ENCODE measurements at places on chromosomes 5 and 9. TPM values are rescaled to one million over a fixed set of nuclear protein-coding genes. Genes with fewer than 3 reads are reported as not detected.

- no peak for DNase-seq
Observed at GRCh38 chr9:120768886-120769285, 24.3 kb downstream of the FBXW2 start.

GRCh38 chr5:146448783-146449519 is 1.8 kb downstream of the TCERG1 start:
- no peak for DNase-seq

DNA sequence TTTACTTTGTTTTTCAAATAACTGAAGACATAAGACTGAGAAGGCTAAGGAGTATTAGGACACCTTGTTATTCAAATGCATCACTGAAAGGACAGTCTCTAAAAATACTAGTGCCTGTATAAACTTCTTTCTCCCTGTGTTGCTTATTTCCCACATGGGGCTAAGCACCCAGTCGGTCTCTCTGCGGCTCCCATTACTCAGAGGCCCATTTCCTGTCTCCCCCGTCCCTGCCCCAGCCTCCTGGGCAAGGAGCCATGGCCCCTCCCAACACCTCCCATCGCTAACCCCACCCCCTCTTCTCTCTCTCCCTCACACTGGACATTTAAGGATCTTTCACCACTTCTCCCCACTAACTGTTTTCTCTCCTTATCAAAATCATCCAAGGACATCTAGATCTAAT is 81.9 kb downstream of the EBF1 start:
- peak; percentile 83 for DNase-seq

DNA sequence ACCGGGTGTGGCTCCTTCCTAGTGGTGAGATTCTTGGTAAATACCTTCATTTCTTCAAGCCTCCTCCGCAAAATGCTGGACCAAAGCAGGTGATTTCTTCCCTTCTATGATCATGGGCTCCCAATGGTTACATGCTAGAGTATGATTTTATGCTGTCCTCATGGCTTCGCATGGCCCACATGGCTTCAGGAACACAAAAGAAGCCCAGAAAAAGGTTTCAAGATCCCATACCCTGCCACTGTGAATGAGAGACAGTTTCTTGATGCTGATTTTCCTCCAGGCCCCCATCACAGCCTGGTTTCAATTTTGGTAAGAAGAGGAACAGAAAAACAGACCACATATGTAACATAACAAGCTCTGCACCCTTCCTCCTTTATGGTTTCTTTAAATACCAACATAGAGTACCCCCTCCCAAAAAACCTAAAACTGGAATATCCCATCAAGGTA is 2.4 kb upstream of the RXFP3 start:
- DNase-seq = no peak

DNA sequence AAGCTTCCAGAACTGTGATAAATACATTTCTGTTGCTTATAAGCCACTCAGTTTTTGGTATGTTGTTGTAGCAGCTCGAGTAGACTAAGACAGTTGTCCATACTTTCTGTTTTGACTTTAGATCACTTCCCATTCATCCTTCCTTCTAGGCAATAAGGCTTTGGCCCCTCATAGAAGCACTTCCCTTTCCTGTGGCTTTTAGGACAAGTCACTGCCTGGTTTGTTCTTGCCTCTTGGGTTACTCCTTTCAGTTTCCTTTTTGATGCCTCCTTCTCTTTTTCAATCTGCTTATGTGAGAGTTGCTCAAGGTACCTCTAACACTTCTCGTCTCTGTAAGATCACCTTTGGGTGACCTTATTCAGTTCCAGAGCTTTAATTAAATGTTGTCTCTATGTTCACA is 72.4 kb upstream of the NTRK2 start:
- no peak for DNase-seq

GRCh38 chr9:89376741-89377351 is 58.5 kb downstream of the SECISBP2 start:
- DNase-seq = no peak

GRCh38 chr5:169812786-169813185 is 167.5 kb downstream of the INSYN2B start:
- DNase-seq = no peak

DNA sequence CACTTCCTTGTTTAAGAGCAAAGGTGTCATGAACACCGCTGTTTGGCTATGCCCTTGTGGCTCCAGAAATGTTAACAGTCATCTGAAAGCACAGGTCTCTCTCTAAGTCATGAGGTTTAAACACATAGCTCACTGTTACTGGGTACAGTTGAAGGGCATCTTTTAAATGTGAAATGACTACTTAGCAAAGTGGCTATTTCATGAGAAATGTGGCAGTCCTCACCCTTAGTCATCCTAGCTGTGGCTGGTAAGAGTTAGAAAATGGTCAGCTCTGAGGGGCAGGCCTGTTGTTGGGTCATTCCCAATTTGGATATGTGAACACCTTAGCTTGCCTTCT is 24.2 kb upstream of the TMEM171 start:
- no peak for DNase-seq

DNA sequence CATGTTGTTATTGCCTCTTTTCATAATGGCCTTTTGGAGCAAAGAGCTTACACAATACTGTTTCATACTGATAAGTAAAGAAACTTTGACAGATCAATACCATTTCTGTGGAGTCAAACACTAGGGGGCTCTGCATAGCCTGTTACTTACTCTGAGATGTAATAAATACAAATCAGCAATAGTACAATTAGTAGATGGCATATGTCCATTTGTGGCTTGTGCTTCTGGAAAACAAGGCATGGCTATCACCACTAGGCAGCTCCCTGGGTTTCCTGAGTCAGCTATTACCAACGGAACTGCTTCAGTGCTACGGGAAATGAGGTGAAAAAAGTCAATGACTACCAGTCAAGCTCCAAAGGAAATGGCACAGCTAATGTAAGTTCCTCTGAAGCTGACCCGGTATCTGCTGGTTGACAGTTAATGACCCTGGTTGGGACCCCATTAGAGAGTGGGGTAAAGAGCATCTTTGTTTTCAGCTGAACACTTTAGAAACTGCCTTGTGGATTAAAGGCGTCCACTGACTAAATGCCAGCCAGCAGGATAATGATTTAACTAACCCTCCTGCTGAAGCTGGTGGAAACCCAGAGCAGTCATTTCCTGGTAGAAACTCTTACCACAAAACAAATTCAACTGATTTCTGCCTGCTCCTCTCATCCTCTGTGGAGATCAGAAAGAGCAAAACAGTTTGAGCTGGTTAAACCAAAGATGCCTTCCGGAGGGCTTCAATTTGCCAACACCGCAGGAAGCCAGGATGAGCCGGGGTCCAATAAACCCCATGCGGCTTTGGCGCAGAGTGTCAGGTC is 69.0 kb upstream of the FAM169A start:
- no peak for DNase-seq

DNA sequence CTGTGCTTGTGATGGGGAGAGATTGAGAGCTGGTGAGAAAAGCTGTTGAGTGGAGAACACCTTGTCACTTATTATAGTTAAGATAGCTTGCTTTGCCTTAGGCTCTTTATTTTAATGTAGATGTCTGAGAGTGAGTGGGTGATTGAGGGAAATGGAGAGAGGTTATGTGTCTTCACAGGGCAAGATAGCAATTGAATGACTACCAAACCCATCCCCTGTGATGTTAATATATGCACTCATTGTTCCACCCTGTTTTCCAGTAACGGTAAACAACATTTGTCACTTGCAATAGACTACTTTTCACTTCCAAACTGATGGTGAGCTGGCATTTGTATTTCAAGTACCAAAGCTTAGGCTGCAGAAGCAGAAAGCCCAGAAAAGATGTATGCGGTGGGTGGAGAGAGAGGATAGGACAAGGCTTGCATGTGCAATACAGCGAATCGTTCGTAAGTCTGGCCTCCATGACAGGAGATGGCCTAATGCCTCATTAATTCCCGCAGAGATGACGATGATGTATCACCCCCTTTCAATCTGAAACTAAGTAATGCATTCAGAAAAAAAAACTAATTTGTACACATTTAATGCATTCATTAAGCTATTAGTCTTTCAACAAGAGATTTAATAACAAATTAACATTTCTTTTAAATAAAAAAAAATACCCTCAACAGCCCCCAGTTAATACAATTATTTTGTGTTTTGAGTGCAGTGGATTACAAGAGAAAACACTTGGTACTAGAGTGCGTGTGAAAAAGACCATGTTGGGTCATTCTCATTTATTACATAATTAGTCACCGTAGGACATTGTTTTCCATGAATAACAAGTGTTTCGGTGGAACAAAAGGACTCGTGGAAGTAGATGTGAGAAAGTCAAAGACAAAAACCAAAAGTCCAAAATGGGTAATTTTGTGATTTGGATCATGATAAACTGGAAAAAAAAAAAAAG is 699.0 kb downstream of the BRINP1 start:
- DNase-seq = no peak

GRCh38 chr5:87627363-87627762 is 214.6 kb upstream of the CCNH start:
- DNase-seq = no peak

DNA sequence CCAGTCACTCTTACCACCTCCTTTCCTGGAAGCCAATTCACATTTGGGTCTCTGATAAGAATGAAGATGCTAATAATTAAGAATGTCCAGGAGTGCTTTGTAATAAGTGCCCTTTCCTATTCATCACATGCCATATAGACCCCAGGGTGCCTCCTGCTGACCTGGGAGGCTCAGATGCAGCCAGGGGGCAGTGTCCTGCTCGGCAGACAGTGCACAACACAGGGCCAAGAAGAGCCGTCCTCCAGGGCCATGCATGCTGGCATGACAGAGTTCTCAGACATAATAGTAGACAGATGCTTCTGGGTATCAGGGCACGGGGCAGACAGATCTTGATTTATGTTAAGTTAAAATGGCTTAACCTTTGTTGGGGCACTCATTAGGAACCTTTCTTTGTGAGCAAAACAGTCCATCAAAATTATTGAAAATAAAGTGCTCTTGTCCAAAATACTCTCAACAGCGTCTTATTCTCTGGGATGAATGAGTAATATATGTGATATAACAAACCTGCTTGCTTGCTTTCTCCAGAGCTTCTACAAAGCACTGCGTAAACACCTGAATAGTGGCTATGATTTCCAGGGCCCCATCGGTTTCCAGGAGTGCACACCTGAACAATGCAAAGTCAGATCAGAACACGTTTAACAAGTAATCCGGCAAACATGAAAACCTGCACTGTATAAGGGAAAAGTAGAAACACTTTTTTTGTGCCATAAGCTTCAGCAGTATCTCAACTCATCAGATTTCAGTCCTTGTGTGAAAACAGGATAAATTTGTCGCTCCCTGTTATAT is 192.7 kb downstream of the FANCC start:
- no peak for DNase-seq

- no peak for DNase-seq
Observed at GRCh38 chr5:58245476-58245840, 214.4 kb downstream of the PLK2 start.

GRCh38 chr9:69307446-69308205 is 17.4 kb upstream of the ENTREP1 start:
- DNase-seq = no peak

DNA sequence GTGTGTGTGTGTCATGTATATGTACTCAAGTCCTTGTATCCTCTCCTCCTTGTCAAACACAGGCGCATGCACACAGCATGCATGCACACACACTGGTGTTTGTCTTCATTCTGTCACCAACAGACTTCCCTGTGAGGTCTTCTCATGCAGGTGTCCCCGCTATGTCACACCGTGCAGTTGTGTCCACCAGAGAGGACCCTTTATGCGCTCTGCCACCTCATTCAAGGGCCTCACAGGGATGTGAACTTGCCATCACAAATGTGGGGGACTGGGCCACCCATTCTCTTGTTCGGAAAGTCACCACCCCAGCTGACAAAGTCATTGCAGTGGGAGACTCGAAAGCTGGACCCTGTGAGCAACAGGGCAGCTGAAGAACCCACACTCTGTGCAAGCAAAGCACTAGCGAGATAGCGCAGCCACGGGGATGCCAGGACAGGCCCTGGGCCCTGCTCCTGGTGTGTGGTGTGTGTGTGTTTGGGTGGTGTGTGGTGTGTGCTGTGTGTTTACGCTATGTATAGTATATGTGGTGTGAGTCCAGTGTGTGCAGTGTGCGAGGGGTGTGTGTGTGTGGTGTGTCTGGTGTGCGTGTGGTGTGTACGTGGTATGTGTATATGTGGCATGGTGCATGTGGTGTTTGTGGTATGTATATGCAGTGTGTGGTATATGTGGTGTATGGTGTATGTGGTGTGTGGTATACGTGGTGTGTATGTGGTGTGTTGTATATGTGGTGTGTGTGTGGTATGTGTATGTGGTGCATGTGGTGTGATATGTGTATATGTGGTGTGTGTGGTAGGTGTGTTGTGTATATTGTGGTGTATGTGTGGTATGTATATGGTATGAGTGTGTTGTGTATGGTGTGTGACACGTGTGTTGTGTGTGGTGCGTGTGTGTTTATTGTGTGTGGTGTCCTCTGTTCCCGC is 30.9 kb upstream of the NXNL2 start:
- DNase-seq = no peak

DNA sequence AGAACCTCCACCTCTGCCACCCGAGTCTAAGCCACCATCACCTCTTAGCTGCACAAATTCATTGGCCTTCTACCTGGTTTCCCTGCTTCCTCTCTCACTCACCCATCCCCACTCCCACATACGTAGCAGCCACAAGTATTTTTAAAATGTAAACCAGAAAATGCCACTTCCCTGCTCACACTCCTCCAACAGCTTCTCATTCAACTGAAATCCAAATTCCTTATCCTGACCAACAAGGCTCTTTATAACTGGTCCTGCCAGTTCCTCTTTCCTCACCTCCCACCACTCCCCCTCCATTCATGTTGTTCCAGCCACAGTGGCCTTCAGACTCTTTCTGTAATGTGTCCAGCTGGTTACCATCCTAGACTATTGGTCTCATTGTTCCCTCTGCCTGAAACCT is 25.0 kb upstream of the PALM2AKAP2 start:
- no peak for DNase-seq

DNA sequence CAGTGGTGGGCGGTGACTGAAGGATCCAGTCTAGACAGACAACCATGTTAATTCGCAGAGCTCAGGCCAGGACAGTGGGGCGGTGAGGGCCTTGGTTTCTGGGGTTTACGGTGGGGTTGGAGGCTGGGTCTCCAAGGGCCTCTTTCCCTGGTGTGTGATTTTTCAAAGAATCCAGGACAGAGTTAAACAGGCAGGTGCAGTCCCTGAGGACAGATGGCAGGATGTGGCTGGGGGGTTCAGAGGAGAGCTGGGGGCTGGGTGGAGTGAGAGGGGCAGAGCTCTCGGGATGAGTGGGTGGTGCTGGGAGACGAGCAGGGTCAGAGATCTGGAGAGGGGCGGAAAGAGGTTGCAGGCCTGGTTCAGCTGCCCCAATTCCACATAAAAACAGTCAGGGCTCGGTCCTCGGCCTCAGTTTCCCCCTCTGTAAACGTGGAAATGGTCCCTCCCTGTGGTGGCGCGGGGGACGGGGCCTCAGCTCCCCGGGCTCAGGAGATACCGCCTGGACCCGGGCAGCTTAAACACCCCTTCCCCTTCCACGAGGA is 145.9 kb downstream of the GAPVD1 start:
- DNase-seq = no peak

Gene DDX46
- 26.9 TPM for total RNA-seq

Gene CRB2
- not detected for total RNA-seq

Gene DRD1
- total RNA-seq = 0.11 TPM

Gene ENHO
- total RNA-seq = 0.45 TPM

Gene GADD45G
- 9.9 TPM for total RNA-seq

Gene DCP2
- 16.0 TPM for total RNA-seq

Gene SPINK1
- total RNA-seq = 5.4 TPM

Measured in heart left ventricle (tissue), 16 donors.